ENCODE measurements at places on chromosomes 3 and 15.

- DNase-seq = peak; percentile 71
Observed at GRCh38 chr3:67790043-67790442, 135.6 kb upstream of the SUCLG2 start.

- DNase-seq = no peak
Observed at GRCh38 chr3:57783186-57784088, 27.3 kb downstream of the SLMAP start.

DNA sequence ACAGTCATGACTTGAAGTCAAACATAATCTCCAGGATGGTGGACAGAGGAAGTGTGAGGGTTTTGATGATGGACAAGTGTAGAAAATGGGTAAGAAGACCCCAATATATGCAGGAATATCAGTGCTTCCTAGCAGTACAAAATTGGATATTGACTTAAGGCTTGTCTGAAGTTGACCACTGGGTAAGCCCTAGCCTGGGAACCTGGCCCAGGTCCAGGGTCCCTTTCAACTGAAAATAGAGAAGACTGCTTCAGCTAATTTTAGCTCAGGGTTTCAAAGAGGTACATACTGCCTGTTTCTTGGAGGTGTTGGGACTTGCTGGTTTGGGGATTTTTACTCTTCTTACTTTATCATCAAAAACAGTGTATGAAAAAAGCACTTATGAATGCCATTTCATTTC, 4.7 kb downstream of the NR1D2 start:
- no peak for DNase-seq

- no peak for DNase-seq
Observed at GRCh38 chr15:77720173-77720572, 87.5 kb upstream of the LINGO1 start.

GRCh38 chr3:149967086-149967685, 3.5 kb downstream of the PFN2 start:
- DNase-seq = no peak

- peak; percentile 44 for DNase-seq
Observed at GRCh38 chr3:185846037-185846436, 21.2 kb upstream of the IGF2BP2 start.

DNA sequence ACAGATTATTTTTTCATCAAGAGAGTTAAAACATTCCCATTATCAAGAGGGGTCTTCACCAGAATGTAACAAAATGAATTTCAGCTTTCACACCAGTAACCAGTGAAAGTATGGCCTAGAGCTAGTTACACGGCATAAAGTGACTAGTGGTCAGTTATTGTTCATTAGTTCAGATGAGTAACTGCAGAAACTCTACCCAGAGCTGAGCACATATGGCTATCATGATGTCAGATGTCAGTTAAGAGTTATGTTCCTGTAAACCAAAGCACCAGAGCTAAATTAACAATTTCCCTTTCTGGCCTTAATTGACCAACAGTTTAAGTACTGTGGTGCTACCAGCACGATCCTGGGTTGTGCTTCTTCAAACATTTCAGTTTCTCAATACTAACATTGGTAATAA, 6.6 kb upstream of the MRPS25 start:
- no peak for DNase-seq

- DNase-seq = no peak
Observed at GRCh38 chr3:75048650-75049049, 434.2 kb upstream of the CNTN3 start.

GRCh38 chr3:73203101-73203500, 141.6 kb downstream of the EBLN2 start:
- no peak for DNase-seq

- no peak for DNase-seq
Observed at GRCh38 chr3:128998561-128998960, 2.5 kb upstream of the EFCC1 start.

DNA sequence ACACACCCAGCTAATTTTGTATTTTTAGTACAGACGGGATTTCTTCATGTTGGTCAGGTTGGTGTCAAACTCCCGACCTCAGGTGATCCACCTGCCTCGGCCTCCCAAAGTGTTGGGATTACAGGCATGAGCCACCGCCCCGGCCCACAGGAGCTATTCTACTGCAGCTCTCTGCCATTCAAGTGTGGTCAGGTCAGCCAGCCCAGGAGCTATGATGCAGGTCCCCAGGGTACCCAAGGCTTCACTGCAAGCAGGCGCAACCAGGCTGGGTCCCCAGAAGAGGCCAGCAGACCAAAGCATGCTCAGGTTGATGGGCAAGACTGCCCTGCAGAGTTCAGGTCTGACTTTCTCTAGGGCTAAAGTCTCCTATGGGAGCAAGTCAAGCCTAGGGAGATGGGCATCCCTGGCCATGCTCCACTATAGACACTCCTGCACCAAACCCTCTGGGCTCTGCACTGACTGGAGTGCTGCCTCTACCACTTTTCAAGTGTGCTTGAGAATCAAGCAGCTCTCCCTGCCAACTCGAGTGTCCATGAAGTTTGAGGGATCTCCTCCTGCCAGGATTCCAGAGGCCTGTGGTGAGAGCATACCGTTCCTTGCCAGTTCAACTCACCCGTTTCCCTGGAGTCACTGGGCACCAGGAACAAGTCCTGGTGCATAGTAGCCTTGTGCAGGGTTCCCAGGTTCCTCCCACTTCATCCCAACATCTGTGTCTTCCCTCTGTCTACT, 30.9 kb downstream of the MYO9A start:
- DNase-seq = no peak

- no peak for DNase-seq
Observed at GRCh38 chr15:35843498-35843897, 297.5 kb upstream of the DPH6 start.
